ENCODE measurements at places on chromosomes 12 and 14.

DNA sequence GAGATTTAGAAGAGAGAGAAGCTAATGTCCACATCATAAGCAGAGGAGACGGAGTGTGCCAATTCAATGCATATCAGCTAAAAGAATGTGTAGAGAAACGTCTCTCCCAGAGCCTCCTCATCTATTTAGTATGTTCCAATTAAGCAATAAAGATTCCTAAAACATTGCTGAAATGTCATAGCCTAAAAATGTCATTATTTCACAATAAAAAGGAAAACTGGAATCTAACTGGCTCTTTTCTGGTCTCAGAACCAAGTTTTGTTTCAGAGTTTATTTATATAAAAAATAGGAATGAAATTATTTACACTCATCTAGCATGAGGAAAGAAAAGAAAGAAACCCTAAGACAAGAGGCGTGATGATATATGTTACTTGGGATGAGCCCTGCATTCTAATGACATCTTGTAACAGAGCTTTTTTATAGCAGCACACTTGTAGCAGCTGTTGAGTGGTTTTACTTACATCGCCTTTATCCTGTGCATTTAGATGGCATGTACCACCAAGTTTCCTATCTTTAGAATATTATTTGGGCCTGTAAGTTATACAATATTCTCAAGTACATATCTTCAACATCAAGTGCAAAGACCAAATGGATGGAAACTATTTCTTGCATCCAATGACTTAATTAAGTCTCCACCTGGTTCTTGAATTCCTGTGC lies 266.3 kb upstream of the PRKD1 start:
- no peak for DNase-seq

DNA sequence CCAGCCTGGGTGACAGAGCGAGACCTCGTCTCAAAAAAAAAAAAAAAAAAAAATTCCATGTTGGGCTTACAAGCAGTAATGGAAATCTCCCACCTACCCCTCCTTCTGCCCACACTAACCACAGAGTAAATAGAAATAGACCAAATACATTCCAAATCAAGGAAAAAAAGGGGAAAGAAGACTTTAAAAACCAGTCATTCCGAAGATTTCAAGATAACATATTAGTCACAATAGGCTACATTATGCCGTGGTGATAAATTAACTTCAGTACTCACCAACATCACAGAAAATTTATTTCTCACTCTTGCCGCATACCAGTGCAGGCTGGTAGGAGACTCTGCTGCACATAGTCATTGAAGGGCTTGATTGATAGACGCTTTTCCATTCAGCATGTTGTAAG lies 15.5 kb upstream of the ETV6 start:
- no peak for DNase-seq

DNA sequence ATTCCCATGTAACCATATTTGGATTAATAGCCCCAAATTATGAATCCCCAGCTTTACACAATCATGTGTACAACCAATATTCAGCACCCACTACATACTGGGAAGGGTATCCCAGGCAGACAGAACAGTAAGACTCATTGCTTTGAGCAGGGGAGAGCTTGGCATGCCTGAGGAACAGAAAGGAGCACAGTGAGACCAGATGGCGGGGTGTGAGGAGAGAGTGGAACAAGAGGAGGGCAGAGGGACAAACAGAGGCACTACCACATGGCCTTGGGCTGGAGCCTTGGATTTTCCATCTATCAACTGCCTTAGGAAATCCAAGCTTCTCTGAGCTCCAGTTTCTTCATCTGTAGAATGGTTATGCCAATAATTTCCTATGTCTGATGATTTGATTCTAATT lies 3.8 kb downstream of the DGKA start:
- DNase-seq = no peak

GRCh38 chr12:114140576-114140975 lies 174.5 kb upstream of the RBM19 start:
- DNase-seq = no peak

GRCh38 chr12:7118881-7119280 lies 9.8 kb downstream of the RBP5 start:
- no peak for DNase-seq

DNA sequence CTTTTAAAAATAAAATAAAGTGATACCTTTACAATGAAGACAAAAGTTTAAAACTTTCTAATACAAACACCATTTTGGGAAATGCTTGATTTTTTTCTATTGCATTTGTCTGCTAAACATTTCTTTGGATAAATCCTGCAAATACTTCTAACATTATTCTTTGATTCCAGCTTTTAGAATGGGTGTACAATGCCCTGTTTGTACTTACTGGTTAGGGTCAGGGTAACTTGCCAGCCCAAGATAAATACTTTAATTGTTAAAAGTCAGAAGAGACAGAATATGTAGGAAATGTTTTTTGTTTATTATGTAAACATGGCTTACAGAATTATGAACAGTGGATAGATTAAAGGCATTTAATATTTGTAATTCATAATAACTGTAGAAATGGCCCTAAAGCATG lies 60.5 kb downstream of the WASHC4 start:
- DNase-seq = no peak

- no peak for DNase-seq
These were observed 8.8 kb upstream of the DDHD1 start for GRCh38 chr14:53161758-53162435.

GRCh38 chr14:100533656-100534485 lies 53.3 kb downstream of the BEGAIN start:
- DNase-seq = no peak

DNA sequence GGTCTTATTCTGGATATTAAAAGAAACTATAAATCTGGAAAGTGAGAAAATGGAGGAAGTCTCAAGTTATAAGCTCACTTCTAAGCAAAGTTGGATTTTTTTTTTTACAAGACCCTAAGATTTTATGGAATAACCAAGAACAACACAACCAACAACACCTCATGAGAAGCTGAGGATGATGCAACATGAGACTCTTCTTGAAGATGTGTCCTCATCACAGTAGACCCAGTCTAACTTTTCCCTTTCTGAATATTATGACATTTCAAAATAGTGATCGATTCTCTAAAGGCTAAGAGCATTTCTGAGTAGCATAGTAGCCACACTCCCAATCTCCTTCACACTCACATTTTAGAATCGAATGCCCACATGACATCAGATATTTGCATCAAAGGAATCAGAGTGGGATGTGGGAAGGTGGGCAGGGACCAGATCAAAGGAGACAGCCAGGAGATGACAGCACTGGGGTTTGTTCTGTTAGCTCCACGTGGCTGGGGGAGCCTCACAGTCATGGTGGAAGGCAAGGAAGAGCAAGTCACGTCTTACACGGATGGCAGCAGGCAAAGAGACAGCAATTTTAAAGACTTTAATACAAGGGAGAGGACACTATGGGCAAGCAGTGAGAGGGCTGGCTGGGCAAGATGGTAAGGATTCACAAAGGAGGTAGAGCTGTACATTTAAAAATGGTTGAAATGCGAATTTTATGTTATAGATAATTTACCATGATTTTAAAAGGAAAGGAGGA lies 90.7 kb upstream of the MYL2 start:
- no peak for DNase-seq

DNA sequence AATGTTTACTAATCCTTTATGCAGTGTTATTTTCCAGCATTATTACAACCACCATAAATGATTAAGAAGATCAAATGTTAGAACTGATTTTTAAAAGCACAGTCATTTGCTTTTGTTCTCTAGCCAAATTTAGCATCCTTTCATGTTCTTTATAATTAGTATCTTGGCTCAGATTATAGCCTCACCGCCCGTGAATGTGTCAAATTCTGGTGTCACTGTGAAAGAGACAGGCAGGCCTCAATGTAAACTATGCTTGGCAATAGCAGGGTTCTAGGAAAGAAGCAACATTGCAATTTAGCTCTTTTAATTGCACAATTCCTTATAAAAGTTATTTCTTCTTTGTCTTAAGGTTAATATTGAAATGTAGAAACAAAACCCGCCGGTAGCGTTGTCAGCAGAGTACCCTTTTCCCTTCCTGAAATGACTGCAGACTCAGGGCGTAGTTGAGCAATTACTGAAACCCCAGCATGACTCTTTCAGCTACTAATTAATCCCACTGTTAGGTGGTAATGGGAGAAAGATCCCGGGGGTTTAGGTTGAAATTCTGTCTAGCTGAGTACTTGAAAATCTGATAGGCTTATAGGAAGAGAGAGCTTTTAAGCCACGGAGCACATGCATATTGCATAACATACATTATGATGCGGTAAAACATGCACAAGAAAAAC lies 1600.5 kb upstream of the SEL1L start:
- no peak for DNase-seq

- no peak for DNase-seq
These were observed 20.6 kb downstream of the ST8SIA1 start for GRCh38 chr12:22313963-22314330.

GRCh38 chr12:116187151-116187511 lies 90.4 kb downstream of the MED13L start:
- no peak for DNase-seq

DNA sequence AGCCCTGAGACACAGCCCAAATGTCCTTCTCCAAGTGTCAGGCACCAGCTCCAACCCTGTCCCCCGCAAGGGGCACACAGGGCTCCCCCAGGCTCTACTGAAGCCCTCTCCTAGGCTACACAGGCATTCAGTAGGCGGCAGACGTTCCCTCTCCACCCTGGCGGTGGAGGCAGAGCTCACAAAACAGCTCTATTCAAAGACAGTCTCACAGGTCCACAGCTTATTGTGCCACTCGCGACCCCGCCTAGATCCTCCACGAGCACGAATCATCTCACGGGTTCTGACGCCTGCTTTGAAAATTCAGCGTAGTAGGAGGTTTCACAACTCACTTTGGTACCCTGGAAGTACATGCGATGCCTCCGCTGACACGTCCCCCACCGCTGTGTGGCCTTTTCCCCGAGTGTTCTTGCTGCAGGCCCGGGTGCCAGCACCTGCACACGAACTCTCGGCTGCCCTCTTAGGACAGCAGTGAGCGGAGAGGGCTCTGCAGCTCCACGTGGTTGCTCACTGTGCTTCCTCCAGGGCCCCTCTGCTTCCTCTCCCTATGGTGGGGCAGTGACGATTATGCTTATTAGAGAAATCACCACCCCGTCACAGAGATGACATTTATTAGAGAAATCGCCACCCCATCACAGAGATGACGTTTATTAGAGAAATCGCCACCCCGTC lies 78.5 kb downstream of the ADGRD1 start:
- DNase-seq = no peak

All from MM.1S (cell line).